ENCODE measurements at places on chromosomes 2 and 18.

GRCh38 chr2:119253114-119253702 lies 29.6 kb downstream of the STEAP3 start:
- no peak for DNase-seq

DNA sequence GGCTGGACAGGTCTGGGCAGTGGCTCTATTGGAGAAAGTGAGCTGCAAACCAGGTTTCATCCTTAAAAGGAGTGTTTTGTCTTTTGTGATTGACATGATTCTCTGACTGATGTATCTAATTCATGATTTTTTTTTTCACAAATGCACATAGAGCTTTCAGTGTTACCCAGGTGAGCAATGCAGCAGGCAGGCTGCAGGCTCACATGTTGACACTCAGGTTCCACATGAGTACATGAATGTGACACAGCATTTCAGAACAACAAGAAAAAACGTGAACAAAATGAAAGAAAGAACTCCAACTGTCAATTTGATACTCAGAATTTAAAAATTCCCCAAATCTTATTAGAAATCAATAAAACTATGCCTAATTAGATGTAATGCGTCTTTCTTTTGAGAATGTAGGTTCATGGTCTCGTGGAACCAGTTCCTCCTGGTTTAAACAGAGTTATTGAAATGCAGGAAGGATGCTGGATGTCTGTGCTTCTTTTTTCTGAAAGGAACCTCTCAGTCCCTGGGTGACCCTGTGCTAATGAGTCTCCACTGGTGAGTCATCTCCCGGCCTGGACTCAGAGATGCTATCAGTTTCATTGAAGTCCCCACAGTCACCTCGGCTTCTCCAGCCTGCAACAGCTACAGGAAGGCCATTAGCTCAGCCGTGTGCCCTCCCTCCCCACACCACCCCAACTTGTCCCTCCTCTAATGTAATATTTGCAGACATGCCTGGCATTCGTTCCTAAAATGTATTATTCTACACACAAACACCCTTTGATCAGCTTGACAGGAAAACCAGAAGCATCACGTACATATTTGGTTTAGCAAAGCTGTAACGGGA lies 430.4 kb downstream of the LPIN1 start:
- DNase-seq = no peak

GRCh38 chr18:77894060-77894459 lies 644.4 kb downstream of the GALR1 start:
- no peak for DNase-seq

- no peak for DNase-seq
Observed at GRCh38 chr2:10478298-10478625, 30.1 kb upstream of the ODC1 start.

GRCh38 chr2:113213061-113213930 lies 39.5 kb downstream of the PSD4 start:
- no peak for DNase-seq

DNA sequence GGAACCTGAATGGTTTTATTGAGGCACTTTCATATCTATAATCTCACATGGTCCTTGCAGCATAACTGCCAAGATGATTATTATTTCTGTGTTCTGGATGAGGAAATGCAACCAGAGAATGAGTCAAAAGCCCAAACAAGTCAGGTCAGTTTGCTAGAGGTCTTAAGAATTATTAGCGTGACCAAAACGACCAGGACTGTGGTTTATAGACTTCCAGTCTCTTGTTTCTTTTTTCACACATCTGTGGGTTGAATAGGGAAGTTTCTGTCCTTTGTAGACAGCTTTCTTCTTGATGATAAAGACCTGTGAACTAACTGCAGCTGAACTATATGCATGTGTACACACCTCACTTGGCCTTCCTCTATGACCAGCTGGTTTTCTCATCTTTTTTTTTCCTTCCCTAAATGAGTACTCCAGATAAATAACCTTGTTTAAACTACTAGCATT lies 13.9 kb downstream of the ADAM23 start:
- DNase-seq = no peak

GRCh38 chr2:127627740-127628571 lies 18.0 kb upstream of the GPR17 start:
- DNase-seq = no peak

DNA sequence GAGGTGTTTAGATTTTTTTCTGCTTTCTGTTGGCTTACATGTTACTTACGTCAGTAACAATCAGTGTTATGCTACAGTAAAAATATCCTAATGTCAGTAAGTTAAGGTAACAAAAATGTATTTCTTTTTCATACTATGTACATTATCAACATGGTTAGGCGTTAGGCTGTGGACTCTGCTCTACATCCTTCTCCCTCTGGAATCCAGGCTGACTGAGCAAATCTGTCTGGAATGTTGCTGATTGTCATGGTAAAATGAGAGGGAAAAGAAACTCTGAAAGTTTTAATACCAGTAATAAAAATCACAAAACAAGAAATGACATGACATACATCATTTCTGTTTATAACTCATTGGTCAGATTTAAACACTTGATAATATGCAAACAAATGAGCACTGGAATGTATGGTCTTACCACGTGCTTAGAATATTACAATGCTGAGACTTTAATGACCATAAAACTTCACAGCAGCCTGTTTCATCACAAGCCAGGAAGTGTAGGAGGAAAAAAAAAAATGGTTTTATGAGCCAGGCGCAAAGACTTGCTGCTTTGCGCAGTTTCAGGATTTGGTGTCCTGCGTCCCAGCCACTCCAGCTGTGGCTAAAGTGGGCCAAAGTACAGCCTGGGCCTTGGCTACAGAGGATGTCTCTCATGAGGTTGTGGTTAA lies 252.4 kb downstream of the FSIP2 start:
- DNase-seq = no peak

- DNase-seq = no peak
Observed at GRCh38 chr2:207045531-207045930, 106.2 kb downstream of the CPO start.

DNA sequence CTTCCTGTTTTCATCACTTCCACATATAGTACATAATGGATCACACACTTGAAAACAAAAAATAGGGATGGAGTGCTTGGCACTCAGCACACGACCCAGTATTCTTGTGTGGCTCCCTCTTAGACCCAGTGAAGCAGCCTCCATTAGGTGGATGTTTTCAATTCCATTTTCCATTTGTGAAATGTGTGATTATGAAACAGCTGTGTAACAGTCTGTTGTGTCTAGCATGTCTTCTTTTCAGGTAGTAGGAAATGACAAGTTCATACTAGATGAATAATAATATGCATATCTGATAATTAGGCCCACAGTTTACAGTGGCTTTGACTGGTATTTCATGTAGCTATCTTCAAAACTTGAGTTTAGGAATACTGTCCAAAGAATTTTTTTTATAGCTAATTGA lies 35.5 kb downstream of the EML6 start:
- no peak for DNase-seq

DNA sequence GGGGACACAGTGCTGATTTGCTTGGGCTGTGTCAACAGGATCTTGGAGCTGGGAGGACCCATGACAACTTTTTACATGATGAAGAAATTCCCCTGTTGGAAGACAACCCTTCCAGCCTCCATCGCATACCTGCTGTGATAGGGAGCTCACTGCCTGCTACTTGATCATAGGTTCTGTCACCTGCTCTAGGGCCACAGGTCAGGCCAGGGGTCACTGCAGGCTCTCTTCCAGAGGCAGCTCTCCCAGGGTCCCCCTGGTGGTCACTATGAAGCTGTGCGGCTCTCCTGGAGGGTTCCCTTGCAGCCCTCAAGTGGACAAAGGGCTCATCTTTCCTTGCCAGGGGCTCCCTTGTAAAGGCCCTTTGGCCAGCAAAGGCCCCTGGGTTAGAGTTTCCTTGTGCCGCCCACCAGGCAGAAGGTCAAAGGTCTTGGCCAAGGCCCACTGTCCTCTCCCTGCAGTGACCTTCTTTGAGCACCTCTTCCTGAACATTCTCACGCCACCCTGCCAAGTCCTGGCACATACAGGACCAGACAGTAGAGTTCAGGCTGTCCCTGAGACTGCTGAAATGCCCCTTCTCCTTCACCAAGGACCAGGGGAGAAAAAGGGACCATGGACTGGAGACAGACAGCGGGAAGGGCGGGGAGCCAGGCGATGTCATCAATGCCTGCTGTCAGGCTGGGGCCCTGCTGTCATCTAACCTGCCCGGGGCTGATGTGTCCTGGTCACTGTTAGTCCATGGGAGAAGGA lies 345.1 kb downstream of the DYSF start:
- DNase-seq = no peak

- no peak for DNase-seq
Observed at GRCh38 chr2:134246154-134246874, 7.6 kb upstream of the MGAT5 start.

DNA sequence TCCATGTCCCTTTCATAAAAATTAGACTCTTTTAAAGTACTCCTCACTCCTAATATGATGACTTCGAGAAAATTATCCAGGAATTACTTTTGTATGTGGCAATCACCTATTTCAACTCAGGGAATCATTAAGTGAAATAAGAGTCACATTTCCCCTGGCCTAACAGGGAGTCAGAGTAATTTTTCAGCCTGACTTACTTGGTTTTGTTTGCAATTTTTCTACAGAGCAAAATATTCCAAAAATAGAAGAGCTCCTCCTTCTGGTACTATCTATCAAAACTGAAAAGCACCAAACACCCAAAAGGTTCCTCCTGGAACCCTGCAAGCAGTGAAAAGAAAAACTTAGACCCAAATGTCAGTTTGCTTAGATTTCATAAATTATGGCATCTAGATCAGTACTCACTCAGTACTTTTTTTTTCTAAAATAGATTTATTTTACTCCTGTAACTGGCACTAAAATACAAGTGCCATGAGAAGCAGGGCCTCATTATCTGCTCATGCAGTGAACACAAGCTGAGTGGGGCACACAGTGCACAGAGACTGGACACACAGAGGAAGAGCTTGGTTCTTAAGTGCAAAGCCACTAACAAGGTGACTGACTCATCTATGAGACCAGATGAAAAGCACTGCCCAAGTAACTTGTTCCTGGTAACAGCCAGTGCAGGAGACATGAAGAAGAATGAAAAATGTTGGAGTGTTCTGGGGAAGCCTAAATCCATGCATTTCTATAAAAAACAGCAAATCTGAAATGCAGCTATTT lies 28.7 kb downstream of the ACAA2 start:
- no peak for DNase-seq

GRCh38 chr2:158999458-158999857 lies 31.0 kb downstream of the TANC1 start:
- DNase-seq = no peak

DNA sequence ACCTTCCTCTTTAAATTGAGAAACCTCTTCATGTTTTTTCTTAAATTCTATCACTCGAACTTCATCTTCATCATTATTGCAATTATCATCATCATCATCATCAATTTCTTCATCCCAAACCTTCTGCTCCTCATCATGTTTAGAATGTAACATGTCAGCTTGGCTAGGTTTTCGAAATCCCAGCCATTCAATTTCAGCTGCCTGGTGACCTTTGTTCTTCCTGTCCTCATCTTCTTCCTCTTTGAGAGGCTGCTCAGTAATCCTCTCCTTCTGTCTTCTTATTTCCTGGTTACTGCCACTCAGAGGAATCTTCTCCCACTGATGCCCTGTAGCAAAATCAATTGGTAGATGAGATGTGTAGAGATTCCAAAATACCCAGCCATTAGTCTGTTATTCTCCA lies 4.2 kb downstream of the ERMN start:
- no peak for DNase-seq

DNA sequence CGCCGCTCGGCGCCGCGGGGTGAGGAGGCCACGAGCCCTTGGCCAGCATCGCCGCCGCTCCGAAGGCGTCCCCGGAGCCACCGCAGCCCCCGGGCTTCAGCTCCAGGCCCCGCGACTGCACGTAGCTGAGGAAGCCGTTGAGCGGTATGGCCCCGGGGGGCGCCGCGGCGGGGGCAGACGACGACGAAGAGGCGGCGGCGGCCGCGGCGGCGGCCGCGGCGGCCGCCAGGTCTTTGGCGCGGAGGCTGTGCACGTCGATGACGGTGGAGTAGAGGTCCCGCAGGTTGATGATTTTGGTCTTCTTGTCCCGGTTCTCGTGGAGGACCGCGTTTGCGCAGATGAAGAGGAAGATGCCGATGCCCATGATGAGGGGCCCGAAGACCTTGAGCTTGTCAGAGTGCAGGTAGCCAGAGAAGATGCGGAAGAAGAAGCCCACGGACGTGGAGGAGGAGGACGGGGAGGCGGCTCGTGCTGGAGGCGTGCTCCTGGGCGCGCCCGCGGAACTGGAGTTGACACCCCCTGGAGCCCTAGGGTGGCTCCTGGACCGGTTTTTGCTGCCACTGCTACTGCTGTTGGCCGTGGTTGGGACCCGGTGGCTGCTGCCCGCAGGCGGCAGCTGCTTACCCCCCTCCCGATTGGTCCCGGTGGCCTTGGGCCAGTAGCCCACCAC lies 4.0 kb downstream of the TMEM200C start:
- DNase-seq = peak; percentile 1

DNA sequence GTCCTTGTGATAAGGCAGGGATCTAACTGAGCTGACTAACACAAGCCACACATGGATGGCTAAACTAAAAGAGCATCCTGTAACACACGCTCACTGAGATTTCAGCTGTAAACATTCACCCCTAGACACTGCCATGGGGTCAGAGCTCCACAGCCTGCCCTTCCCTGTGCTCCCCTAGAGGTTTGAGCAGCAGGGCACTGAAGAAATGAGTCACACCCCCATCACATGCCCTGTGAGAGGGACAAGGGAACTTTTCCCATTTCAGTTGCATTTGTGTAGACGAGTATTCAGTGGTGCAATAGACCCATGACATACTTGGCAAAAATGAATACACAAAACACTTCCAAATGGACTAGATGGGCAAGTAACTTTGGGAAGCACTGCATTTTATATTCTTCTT lies 402.4 kb upstream of the LRRTM1 start:
- DNase-seq = no peak

DNA sequence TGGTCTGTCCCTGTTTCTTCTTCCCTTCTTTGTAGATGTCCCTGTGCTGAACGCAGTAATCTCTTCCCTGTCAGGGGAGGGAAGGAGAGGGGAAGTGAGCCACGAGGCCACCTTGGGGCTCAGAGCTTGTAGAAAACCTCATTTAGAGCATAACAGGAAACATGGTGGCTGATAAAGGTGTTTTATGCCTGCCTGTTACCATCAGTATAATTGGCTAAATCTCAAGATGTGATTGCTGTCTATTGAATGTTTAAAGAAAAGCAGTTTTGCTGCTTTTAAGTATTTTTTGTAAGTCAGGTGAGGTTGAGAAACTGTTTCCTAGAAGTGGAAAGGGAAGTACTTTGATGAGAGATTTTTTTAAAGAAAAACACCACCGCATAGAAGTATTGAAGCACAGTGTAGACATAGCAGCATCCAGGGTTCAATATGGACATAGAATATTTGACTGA lies 59.7 kb upstream of the PDK1 start:
- no peak for DNase-seq

GRCh38 chr2:19717446-19717845 lies 184.3 kb downstream of the TTC32 start:
- no peak for DNase-seq

DNA sequence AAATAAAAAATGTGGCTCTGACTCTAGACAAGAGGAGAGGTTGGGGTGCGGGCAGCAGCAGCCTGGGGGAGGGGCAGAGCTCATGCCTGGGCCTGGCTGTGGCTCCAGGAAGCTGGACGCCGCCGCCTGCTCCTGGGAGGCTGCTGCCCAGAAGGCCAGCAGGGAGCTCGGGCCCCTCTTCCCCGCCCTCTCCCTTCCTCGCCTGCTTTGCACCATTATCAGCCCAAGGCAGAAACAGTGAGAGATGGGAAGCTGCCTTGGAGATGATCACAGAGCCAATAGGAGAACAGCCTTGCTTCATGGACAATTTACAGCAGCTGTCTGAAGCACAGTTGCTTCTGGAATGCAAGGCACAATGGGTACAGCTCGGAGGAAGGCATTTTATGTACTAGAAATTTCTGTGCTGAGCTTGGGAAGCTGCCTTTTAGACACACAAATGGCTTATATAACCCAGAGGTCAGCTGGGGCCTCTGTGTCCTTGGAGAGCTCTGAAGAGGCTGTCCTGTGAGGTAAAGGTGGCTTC lies 55.3 kb upstream of the AFF3 start:
- DNase-seq = no peak
